ENCODE measurements at places on chromosomes 2 and 18. TPM values are rescaled to one million over a fixed set of nuclear protein-coding genes. Genes with fewer than 3 reads are reported as not detected.

CPO gene
- not detected for polyA plus RNA-seq

ANKRD36 gene
- polyA plus RNA-seq, result 3.0 TPM

MOB4 gene
- polyA plus RNA-seq, result 24.6 TPM

COLEC11 gene
- 8.7 TPM for polyA plus RNA-seq

CRYGC gene
- 0.31 TPM for polyA plus RNA-seq

CLEC4F gene
- 0.21 TPM for polyA plus RNA-seq

CYP26B1 gene
- polyA plus RNA-seq, result 0.26 TPM

MPV17 gene
- 255 TPM for polyA plus RNA-seq

HNRNPA3 gene
- polyA plus RNA-seq, result 102 TPM

C1D gene
- polyA plus RNA-seq, result 45.9 TPM

STAM2 gene
- polyA plus RNA-seq, result 6.9 TPM

DNAJC5G gene
- not detected for polyA plus RNA-seq

OTOF gene
- not detected for polyA plus RNA-seq

DNA sequence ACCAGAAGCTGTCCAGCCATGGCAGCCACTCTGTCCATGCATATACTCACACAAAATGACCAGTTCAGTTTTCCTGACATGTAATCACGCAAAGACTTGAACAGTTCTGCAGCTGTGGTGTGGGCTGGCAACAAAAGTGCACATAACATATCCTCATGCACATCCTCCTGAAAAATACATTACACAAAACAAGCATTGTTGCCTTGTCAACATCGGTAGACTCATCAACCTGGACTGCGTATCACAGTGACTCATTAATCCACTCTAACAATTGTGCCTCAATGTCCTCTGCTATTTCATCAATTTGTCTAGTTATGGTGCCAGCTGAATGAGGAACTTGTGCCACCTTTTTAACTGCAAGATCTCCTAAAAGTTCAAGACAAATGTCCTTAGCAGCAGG is 19.5 kb downstream of the RBKS start:
- DNase-seq, result no peak
- H3K27ac ChIP-seq, result no peak overlapping the region
- H3K4me3 ChIP-seq, result no peak overlapping the region
- no peaks in the 10 kb centered on the region for H3K4me1 ChIP-seq
- H3K27me3 ChIP-seq, result no peaks in the 10 kb centered on the region

- H3K27me3 ChIP-seq, result no peaks in the 10 kb centered on the region
- peaks cover 3% of the 10 kb centered on the region for H3K4me1 ChIP-seq
- H3K27ac ChIP-seq, result no peak overlapping the region
- DNase-seq, result no peak
Observed at GRCh38 chr2:164952057-164952702, 3.1 kb downstream of the SLC38A11 start.

GRCh38 chr2:127575941-127576432 is 40.5 kb downstream of the MYO7B start:
- no peaks in the 10 kb centered on the region for H3K27me3 ChIP-seq
- no peak for DNase-seq
- H3K4me1 ChIP-seq, result peaks cover 14% of the 10 kb centered on the region
- no peaks in the 10 kb centered on the region for H3K36me3 ChIP-seq
- no peak overlapping the region for H3K4me3 ChIP-seq

DNA sequence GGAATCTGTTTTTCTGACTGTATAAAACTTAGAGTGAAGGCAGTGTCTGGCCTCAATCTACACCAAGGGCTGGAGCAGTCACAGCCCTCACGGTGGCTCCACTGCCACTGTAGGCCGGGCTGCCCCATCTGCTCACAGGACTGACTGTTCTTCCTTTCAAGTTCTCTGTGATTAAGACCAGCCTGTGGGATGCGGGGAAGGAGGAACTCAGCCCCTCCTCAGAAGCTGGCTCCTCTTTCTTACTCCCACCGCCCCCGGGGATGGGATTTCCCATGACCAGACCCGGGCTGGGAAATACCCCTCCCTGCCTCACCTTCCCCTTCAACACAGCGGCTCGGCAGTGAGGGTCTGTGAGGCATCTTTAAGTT is 106.0 kb downstream of the COPS8 start:
- DNase-seq, result no peak
- no peaks in the 10 kb centered on the region for H3K36me3 ChIP-seq
- H3K27me3 ChIP-seq, result no peaks in the 10 kb centered on the region
- no peak overlapping the region for H3K4me3 ChIP-seq
- 0 out of 2 replicates have a peak, but pooled peaks cover 5% of the 10 kb centered on the region for H3K4me1 ChIP-seq

GRCh38 chr2:207123335-207123744 is 42.4 kb downstream of the KLF7 start:
- no peaks in the 10 kb centered on the region for H3K27me3 ChIP-seq
- peaks cover 55% of the 10 kb centered on the region for H3K36me3 ChIP-seq
- H3K4me3 ChIP-seq, result no peak overlapping the region
- DNase-seq, result no peak

GRCh38 chr18:63775166-63775730 is at the start of gene SERPINB7:
SERPINB7 (plus strand) TSS chr18:63775418; CDS start chr18:63782373, 6,955 bp downstream.
- H3K27ac ChIP-seq, result peak within 1 kb of the TSS; percentile 84
- peak within 1 kb of the TSS; percentile 33 for H3K4me3 ChIP-seq

DNA sequence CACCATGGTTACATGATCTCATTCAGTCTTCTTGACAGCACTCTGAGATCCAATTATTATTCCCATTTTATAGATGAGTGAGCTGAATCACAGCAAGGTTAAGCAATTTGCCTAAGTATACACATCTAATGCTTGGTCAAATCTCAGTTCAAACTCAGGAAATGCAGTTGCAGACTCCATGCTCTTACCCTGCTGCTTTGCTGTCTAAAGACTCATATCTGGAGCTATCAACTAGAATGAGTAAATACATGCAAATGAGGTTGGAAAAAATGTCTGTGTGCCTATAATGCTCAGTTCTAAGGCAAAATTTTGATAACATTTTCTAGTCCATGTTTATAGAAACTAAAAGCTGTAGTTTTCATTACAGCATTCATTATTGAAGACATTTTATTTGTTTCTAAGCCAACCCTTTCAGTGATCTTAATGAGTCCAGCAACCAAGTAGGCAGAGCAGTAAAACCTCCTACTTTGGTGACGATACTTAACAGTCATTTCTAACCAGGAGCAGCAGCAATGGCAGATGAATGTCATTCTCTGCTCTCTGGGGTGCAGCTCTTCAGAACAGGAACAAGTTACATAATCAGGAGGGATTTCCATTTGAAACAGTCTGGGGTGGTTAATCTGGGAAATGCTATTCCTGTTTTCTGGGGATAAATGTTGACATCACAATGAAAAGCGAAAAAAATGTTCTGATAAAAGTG is 396.8 kb upstream of the UBE2E3 start:
- no peaks in the 10 kb centered on the region for H3K36me3 ChIP-seq
- no peaks in the 10 kb centered on the region for H3K4me1 ChIP-seq
- no peak overlapping the region for H3K27ac ChIP-seq
- no peak overlapping the region for H3K4me3 ChIP-seq
- no peaks in the 10 kb centered on the region for H3K27me3 ChIP-seq

GRCh38 chr2:1840046-1840445 is 95.7 kb upstream of the PXDN start:
- peaks cover 8% of the 10 kb centered on the region for H3K27me3 ChIP-seq
- no peak for DNase-seq
- H3K4me1 ChIP-seq, result no peaks in the 10 kb centered on the region
- no peak overlapping the region for H3K4me3 ChIP-seq
- no peak overlapping the region for H3K27ac ChIP-seq
- no peaks in the 10 kb centered on the region for H3K36me3 ChIP-seq

- DNase-seq, result no peak
- no peaks in the 10 kb centered on the region for H3K36me3 ChIP-seq
- no peak overlapping the region for H3K4me3 ChIP-seq
- H3K4me1 ChIP-seq, result peaks cover 5% of the 10 kb centered on the region
- H3K27me3 ChIP-seq, result no peaks in the 10 kb centered on the region
Observed at GRCh38 chr2:205170399-205170798, 511.9 kb upstream of the NRP2 start.

GRCh38 chr2:72780477-72780876 is 45.4 kb downstream of the EXOC6B start:
- H3K36me3 ChIP-seq, result no peaks in the 10 kb centered on the region
- DNase-seq, result no peak
- H3K27ac ChIP-seq, result no peak overlapping the region
- peaks cover 10% of the 10 kb centered on the region for H3K4me1 ChIP-seq

- no peak for DNase-seq
- H3K36me3 ChIP-seq, result peaks cover 19% of the 10 kb centered on the region
- no peak overlapping the region for H3K27ac ChIP-seq
- H3K27me3 ChIP-seq, result no peaks in the 10 kb centered on the region
Observed at GRCh38 chr2:147927053-147927588, 82.3 kb downstream of the ACVR2A start.

DNA sequence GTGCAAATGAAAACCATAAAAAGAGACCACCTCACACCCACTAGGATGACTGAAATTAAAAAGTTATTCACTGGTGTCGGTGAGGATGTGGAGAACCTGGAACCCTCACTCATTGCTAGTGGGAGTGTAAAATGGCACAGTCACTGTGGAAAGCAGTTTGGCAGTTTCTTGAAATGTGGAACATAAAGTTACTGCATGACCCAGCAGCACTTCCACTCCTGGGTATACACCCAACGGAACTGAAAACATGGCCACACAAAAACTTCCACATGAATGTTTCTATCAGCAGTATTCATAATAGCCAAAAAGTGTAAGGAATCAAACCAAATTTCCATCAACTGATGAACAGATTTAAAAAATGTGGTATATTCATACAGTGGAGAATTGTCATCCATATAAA is 65.1 kb upstream of the SLC66A3 start:
- no peak overlapping the region for H3K4me3 ChIP-seq
- no peak overlapping the region for H3K27ac ChIP-seq
- H3K4me1 ChIP-seq, result no peaks in the 10 kb centered on the region
- DNase-seq, result no peak
- no peaks in the 10 kb centered on the region for H3K36me3 ChIP-seq

DNA sequence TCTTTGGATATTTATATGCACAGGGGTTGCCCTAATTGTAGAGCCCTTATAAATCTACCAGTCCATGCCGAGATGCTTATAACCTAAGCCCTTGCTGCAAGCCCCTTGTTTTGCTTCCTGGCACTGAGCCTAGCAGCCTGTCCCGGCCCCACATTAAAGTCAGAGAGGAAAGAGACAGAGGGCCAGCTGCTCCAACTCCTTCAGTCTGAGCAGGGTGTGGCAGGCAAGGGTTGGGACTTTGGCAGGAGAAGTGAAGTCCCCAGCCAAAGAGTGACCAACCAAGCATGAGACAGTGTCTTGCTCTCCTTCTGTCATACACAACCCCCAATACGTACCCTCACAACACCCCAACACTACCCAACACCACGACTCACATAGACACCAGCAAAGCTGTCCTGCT is 54.7 kb upstream of the FZD7 start:
- H3K27ac ChIP-seq, result no peak overlapping the region
- H3K4me1 ChIP-seq, result peaks cover 18% of the 10 kb centered on the region
- no peaks in the 10 kb centered on the region for H3K27me3 ChIP-seq
- H3K4me3 ChIP-seq, result no peak overlapping the region
- DNase-seq, result no peak
- no peaks in the 10 kb centered on the region for H3K36me3 ChIP-seq

DNA sequence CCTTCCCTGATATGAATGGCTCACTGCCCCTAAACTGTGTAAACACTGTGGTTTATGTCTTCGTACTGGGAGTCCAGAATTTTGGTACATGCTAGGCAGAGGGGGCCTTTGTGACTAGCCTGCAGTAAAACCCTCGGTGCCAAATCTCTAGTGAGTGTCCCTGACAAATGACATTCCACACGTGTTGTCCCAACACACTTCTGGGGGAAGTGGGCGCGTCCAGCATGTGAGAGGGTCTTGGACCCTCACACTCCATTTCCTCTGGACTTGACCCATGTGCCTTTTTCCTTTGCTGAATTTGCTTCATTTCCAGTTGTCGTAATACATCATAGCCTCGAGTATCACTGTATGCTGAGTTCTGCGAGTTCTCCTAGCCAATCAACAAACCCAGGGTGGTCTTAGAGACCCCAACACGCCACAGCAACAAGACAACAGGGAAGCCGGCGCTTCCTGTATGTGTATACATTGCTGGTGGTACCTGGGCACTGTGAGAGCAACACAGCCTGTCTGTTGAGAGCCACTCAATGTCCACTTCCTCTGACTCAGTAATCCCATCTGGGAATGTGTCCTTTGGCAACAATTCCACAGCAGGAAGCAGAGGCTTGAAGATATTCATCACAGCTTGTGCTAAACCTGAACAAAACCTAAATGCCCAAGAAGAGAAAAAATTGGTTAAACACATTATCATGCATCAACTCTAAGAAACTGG is 26.9 kb upstream of the SLC66A3 start:
- no peak for DNase-seq
- H3K36me3 ChIP-seq, result no peaks in the 10 kb centered on the region
- no peak overlapping the region for H3K27ac ChIP-seq
- no peaks in the 10 kb centered on the region for H3K27me3 ChIP-seq

DNA sequence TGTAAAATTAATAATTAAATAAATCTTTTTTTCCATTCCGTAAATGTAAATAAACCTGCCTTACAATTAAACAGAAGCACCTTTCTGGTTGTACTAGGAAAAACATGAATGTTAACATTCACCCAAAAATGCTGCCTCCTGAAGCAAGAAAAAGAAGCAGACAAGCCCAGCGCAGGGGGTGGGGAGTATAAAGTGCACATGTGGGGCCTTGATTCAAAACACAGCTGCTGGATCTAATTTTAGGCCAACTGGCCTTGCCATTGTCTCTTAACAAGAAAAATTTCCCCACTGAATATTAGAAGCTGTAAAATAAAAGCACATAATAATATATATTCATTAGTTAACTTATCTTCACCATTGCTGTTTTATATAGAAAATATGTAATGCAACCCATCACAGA is 28.3 kb downstream of the TCF4 start:
- H3K36me3 ChIP-seq, result peaks cover 10% of the 10 kb centered on the region
- H3K27ac ChIP-seq, result no peak overlapping the region

DNA sequence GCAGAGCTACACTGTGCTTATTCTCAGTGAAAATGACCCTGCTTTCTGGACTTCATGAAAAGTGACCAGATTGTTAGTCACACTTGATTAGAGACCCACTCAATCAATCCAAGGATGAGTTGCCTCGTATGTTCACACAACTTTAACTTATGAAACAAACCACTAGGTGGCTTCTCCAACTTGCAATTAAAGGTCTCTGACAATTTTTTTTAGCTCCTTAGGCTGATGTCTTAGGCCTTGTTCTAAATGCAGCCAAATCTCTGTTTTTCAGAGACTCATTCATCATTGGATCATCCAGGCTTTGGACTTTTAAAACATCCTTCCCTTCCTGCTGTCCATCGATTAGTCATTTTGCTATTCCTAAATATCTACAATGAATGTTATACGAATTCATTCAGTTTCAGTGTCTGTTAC is 63.4 kb downstream of the MREG start:
- H3K27me3 ChIP-seq, result no peaks in the 10 kb centered on the region
- peak; percentile 32 for DNase-seq
- H3K27ac ChIP-seq, result no peak overlapping the region
- H3K36me3 ChIP-seq, result peaks cover 5% of the 10 kb centered on the region
- no peak overlapping the region for H3K4me3 ChIP-seq
- H3K4me1 ChIP-seq, result no peaks in the 10 kb centered on the region

- no peak overlapping the region for H3K27ac ChIP-seq
- H3K4me1 ChIP-seq, result peaks cover 2% of the 10 kb centered on the region
- no peak overlapping the region for H3K4me3 ChIP-seq
Observed at GRCh38 chr18:7743256-7743655, 176.1 kb downstream of the PTPRM start.
